Foreskin melanocyte (primary cell): ENCODE measurements at places on chromosomes 2 and 18.

DNA sequence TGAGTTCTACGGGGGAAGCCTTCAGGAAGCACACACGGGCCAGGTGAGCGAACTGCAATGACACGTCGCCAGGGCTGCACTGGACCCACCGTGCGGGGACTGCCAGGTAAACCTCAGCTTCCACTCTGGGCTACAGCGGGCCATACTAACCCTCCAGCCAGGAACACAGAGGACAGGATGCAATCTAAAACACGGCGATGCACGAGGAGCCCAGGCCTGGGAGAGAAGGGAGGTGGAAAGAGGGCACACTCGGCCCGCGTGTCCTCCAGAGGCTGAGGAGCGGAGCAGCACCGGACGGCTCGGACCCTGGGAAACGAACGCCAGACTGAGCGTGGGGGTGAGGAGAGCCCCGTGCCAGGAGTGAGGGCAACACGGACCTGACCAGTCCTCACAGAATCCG lies 69.3 kb downstream of the HDAC4 start:
- DNase-seq = no peak

- peak; percentile 34 for DNase-seq
Measured at GRCh38 chr2:39059366-39059952, 61.4 kb downstream of the SOS1 start.

DNA sequence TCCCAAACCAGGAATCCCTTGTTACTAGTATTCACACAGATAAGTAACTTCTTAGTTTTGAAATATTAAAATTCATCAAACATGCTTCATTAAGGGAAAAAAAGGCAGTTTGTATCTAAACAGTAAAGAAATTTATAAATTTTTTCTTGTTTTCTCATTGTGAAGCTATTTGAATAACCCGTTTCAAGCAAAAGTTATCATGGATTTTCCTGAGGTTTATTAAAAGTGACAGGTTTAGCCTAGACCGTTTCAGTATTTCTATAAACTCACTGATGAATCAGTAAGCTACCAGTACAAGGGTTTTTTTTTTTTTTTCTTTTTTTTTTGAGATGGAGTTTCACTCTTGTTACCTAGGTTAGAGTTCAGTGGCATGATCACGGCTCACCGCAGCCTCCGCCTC lies 20.0 kb downstream of the ZNF532 start:
- DNase-seq = no peak

- DNase-seq = no peak
Measured at GRCh38 chr2:234395891-234396420, 100.9 kb downstream of the ARL4C start.

- peak; percentile 27 for DNase-seq
Measured at GRCh38 chr2:25497229-25497917, 155.6 kb upstream of the DNMT3A start.

- no peak for DNase-seq
Measured at GRCh38 chr2:85429924-85430289, 11.4 kb downstream of the SH2D6 start.

DNA sequence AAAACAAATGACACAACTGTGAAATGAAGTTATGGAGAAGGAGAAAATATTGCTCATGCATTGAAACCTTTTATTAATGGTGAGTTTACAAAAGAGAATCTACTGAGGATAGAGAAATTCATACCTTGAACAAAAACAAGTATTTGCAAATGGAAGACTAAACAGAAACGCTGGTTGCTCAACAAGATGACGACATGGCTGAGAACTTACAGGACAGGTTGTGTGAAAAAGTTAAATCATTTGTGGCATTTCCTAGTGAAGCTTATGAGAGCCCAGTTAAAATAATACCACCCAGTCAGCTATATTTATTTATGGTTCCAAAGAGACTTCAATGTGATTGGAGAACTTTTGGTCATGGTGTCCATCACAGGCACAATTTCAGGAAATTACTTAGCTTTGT lies 148.6 kb upstream of the PKDCC start:
- no peak for DNase-seq

DNA sequence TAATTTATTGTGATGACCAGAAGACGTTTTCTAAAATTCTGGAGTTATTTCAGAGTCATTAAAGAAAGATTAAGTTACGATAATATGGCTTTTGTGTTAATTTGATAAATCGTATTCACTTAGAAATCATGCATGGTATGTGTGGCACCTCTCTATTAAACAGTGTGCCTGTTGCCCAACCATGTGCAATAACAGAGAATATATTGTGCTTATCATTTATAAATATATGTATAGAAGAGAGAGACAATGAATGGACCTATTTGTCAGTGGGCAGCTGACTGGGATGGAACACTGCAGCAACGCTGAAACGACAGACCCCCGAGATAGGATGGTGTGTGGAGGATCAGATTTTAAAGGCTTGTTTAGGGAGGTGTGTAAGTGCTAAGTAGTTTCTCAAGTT lies 172.9 kb downstream of the FMNL2 start:
- peak; percentile 77 for DNase-seq

GRCh38 chr2:6826081-6826913 lies 39.4 kb downstream of the CMPK2 start:
- DNase-seq = peak; percentile 63

DNA sequence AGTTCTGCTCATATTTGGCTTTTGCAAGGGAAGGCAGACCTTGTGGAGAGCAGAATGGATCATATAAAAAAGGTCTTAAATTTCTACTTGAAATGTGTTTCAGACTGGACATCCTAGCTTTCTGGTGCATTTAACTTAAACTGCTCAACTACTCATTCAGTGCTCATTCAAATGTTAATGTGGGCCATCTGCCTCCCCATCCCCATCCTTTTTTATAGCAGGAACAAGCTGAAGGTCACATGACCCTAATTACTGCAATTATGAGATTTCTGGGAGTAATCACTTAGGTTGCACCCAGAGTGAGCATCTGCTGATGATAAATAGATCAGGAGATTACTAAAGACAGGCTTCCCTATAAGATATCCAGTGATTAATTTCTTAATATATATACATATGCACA lies 96.1 kb downstream of the MAP2 start:
- DNase-seq = no peak

GRCh38 chr2:79620679-79621078 lies 107.8 kb downstream of the CTNNA2 start:
- DNase-seq = no peak

- no peak for DNase-seq
Measured at GRCh38 chr2:66462501-66462825, 27.5 kb downstream of the MEIS1 start.

GRCh38 chr2:201432038-201432620 lies 19.1 kb downstream of the TRAK2 start:
- peak; percentile 76 for DNase-seq

DNA sequence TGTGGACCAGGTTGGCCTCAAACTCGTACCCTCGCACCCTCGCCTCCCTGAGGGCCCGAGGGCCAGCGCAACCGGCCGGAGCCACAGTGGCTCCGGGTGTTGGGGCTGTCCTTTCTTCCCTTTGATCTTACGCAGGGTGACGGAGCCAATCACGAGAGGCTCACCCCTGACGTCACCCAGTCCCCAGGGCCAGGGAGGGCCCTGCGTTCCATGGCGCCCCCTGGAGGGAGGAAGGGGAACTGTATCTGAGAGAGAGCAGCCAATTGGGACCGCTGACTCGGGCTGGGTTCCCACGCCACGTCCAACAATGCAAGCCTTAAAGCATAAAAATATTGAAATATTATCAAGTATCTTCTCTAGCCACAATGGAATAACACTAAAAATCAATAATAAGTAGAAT lies 432.8 kb upstream of the LRRTM4 start:
- DNase-seq = no peak

- DNase-seq = no peak
Measured at GRCh38 chr2:172345956-172346555, 81.3 kb upstream of the ITGA6 start.
